T1000 (cell line): ENCODE measurements at places on chromosomes 2 and 18.

GRCh38 chr2:62287899-62288880, 92.3 kb downstream of the B3GNT2 start:
- peak; percentile 45 for DNase-seq

GRCh38 chr2:202821206-202822160, 50.1 kb downstream of the ICA1L start:
- DNase-seq, result no peak

GRCh38 chr18:54924948-54925347, 34.3 kb downstream of the CCDC68 start:
- no peak for DNase-seq

DNA sequence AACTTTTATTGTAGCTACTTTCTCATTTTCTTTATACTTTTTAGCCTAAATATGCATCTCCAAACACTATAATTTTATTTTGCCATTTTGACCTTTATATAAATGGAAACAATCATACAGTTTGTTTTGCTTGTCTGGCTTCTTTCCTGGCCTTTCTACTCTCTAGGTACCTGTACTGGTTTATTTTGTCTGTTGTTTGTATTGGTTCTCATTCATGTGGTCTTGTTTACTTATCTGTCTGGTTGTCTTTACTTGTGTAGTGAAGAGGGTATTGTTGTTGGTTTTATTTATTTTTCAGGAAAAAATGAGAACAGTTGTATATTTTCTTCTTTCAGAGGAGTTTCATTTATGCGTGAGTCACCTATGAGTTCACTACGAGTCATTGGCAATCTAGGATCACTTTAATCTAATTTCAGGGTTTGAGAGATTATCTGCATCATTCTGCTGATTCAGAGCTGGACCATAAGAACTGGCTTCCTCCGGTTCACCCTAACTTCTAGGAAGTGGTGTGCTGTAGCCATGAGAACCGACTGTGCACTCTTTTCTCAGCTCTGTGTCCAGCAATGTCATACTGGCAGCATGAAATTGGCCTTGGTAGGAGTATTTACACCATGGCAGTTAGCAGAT, 33.1 kb upstream of the HDAC4 start:
- no peak for DNase-seq

GRCh38 chr2:218217360-218218267, 625 bp downstream of the ARPC2 start:
- no peak for DNase-seq

GRCh38 chr2:236061899-236062298, 106.3 kb downstream of the GBX2 start:
- DNase-seq, result no peak

DNA sequence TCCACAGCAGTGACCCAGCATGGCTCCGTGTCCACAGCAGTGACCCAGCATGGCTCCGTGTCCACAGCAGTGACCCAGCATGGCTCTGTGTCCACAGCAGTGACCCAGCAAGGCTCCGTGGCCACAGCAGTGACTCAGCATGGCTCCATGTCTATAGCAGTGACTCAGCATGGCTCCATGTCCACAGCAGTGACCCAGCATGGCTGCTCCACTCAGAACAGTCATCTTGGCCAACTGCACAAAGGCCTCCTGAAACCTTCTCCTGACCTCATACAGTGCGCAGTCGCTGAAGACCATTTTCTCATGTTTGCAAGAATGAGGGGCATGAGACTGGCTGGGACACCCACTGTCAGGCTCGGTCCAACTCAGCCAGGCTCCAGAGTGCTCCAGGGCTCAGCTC, 333.4 kb upstream of the RAB6C start:
- DNase-seq, result no peak

- DNase-seq, result no peak
Measured at GRCh38 chr18:4636967-4637366, 181.9 kb upstream of the DLGAP1 start.

DNA sequence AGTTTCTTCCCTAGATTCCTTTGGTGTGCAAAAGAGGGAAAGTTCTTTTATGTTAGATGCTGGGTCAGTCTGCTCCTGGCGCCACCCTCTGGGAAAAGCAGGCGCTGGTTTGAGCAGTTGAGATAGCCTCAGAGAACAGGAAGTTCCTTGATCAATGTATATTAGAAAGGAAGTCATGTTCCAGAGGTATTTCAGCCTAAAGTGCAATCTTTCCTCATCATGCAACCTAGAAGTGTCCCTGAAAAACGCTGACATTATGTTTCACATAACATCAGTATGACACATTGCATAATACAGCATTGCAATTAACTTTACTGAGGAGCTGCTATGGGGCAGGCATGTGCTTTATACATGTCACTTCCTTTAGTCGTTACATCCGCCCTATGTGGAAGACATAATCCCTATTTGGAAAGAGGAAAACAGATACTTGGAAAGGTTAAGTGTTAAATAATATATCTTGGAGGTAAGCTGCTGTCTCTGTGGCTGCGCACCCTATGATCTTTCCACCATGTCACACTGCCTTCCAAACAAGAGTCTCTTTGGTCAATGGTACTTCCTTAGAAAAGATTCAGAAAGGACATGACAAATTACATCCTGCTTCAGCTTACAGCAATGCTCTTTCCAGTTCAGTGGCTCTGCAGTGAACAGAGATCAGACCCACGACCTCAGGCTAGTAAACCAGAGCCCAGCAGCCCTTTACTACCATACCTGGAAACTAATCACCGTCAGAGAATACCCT, 369.7 kb downstream of the RAD51AP2 start:
- no peak for DNase-seq

DNA sequence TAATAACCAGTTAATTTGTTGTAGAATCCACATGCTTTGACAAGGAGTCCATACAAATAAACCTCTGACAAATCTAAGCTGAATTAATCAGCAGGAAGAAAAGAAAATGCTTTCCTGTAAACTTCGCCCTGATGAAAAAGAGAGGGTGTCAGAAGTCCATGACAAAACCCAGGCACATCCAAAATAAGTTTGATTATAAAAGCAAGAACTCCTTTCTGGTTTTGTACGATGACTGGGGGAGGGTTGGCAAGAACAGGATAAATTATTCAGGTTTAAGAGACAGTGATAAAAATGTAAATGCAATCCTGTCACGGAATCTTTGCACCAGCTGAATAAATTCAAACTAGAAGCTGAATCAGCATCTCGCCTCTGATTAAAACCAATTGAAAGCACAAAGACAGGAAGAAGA, 469.2 kb upstream of the TNP1 start:
- DNase-seq, result no peak

DNA sequence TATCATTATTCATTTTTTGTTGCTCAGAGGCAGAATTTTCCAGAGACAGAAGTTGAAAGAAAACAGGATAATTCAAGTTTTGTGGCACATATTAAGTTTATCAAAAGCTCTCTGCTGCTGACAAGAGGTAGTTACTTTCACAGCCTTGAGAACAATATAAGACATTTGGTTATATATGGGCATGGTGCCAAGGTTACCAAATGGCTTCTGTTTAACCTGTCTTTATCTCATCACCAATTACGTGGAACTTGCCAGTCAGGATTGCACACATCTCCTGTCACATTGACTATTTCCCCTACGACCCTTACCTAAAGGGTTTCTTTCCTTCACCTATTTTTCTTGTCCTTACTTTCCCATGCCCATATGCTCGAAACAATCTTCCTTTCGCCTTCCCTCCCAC, 35.9 kb downstream of the KLF7 start:
- DNase-seq, result no peak

GRCh38 chr18:12867441-12868123, 16.5 kb downstream of the PTPN2 start:
- DNase-seq, result no peak

DNA sequence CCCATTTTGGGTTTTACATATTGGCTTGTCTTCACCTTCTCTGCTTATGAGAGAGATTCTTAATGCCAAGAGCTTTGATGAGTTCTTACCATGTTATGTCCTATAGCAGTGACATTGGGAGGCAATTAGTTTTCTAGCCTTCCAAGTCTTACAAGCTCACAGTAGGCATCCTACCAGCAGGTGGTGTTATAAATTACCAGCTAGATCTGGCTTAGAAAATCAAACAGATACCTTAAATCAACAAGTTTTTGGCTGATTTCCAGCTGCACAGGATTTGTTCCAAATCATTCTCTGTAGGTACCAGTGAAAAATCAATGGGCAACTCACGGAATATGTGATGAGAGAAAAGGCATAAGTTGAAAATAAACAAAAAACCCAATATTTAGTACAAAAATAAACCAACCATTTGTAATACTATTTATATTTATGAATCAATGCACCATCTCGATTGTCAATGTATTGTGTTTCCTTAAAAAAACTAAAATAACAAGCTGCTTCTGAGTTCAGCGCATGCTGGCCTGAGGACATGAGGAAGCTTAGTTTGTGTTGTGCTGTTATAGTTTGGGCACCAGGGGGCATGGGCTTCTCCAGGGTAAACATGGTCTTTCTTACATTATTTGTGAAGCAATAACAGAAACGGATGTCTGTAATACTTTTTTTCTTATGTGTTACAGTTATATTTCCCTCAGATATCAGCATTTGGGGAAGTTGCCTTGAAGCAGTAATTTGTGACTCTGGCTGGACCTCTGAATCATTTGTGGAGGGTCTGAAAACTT, 34.1 kb upstream of the NXPH2 start:
- DNase-seq, result no peak

- DNase-seq, result no peak
Measured at GRCh38 chr2:24913911-24914310, 6.1 kb downstream of the ADCY3 start.

DNA sequence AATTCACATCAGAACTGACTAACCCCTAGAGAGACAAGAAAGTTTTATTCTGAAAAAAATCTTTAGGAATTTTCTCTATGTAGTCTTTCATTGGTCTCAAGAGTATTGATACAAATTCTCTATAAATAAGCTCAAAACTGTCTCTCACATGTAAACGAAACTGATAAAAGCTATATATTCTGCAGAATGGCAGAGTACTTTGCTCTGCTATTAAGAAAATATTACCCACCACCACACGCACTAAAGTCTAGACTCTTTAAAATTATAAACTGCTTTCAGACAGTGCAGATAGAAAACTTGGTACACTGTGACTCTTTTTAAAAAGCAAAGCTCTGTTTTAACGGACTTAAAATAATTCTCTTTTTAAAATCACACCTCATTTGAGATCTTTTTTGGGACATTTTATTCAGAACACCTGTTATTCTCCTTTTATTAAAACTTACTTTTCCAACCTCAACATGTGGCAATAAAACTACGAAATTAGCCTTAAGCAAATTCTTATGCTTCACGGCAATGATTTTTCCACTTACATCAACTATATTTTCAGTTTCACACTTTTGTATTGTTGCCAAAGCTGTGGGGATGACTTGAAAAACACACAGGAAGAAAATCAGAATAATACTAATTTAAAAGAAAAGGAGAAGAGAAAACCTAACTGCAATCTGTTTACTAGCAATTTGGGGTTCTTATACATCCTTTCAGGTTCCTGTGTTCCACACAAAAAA, 58.0 kb downstream of the CCDC88A start:
- no peak for DNase-seq
